ENCODE measurements at places on chromosomes 16 and 17.

GRCh38 chr17:46053911-46054534, 55.0 kb downstream of the STH start:
- no peak for DNase-seq

- DNase-seq = no peak
These were observed 155.9 kb upstream of the MYOCD start for GRCh38 chr17:12509801-12510200.

DNA sequence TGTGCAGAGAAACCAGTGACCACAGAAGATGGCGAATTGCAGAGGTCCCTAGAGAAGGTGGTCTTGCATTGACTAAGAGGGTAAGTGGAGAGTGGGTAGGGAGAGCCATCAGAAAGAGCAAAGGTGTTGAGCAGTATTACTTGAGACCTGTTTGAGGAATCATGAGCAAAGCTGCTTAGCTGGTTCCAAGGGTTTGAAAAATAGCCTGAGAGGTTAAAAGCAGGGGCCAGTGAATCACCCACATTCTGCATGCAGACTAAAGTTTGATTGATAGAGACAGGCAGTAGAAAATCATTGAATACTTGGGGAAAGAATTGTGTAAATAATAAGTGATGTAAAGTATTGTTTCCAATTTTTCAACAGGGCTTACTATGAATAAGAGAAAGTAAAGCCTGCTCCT, 34.0 kb upstream of the KCNJ16 start:
- no peak for DNase-seq

DNA sequence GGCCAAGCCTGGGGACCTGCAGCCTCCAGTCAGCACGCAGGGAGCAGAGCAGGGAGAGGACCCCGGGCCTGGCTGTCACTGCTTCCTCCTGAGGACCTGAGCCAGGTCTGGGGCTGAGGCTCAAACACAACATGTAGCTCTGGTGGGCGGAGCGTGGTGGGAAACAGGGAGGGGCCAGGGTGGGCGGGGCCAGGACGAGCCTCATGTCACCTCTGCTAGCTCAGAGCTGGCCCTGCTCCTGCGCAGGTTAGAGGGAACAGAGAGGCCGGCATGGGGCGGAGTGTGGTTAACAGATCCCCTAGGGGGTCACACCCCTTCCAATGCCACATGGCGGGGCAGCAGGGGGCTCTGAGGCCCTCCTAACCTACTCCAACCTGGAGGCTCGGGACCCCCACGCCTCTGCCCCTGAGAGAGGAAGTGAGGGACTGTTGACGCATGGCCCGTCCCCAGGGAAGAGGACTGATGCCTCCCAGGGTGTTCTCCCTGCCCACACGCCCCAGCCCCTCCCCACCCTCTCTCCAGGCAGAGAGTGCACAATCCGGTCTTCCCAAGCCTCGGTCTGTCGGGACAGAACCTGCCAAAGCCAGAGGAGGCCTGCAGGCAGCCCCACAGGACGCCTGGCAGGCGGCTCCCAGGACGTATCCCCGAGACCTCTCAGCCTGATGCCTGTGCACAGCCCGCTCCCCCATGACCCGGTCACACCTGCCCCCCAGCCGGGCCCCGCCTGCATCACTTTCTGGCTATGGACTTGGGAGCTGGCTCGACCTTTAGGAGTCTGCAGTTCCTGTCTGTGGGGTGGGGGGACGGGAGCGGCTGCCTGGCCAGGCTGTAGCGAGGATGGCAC, 15.2 kb downstream of the PIEZO1 start:
- no peak for DNase-seq

DNA sequence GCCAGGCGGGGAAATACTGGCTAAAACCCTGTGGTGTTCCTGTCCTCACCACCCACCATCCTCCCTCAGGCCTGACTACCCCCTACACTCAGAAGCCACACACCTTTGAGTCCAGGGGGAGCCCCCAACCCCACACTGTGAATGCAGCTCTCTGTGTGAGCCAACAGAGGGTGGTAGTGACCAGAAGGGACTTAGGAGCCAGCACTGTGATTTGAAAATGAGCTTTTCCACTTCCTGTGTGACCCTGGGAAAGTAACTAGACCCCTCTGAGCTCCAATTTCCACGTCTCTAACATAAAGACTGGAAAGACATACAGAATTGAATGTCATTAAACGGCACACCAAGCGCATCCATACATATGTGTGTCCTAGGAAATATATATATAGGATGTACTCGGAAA, 58.7 kb downstream of the SDK2 start:
- DNase-seq = no peak

DNA sequence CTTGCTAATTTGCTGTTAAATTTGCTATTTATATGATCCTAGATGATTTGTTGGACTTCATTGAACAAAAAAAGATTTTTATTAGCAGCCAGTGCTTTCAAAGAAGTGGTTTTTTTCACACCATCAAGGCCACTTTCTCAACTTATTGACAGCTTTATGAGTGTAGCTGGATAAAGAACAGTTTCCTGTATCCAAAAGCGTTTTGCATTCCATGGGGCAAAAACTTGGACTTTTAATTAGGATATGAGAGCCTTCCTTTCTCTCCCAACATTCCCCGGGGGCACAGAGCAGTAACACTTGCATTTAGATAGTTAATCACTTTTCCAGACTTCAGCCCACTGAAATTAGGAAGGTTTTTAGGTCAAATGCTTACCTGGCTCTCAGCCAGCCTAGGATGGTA, 177.1 kb upstream of the ELAC2 start:
- DNase-seq = no peak

GRCh38 chr16:47970291-47970931, 185.4 kb downstream of the ABCC12 start:
- peak; percentile 15 for DNase-seq

Measured in fibroblast of skin of left biceps (primary cell).